ENCODE measurements at places on chromosomes 4 and X.
A peak's percentile ranks its signal among the peaks of the same experiment; 100 is the strongest.

DNA sequence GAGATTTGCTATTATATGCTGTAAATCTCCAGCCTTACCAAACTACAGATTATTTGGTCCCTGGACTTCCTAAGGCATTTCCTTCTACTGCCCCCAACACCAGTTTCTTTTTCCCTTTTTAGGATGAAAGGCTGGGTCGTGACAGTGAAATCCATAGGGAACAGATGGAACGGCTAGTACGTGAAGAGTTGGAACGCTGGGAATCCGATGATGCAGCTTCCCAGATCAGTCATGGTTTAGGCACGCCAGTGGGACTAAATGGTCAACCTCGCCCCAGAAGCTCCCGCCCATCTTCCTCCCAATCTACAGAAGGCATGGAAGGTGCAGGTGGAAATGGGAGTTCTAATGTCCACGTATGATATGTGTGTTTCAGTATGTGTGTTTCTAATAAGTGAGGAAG is 67.9 kb downstream of the PKD2 start:
- DNase-seq, result no peak

DNA sequence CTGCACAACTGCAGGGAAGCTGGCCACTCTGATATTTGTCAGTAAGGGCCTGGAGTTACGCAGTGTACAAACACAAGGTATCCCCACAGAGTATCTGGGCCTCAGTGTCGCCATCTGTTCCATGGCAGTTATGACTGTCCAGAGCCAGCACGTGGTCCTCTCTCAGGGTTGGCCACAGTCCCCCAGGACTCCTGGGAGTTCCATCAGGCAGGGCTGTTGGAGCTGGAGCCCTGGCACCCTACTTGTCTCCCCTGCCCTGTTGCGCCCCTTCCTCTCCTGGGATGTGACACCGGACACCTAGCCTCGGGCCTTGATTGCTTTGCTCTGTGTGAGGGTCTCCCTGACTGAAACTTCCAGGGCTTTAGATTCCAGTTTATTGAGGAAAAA is 8.4 kb downstream of the HTRA3 start:
- no peak for DNase-seq

DNA sequence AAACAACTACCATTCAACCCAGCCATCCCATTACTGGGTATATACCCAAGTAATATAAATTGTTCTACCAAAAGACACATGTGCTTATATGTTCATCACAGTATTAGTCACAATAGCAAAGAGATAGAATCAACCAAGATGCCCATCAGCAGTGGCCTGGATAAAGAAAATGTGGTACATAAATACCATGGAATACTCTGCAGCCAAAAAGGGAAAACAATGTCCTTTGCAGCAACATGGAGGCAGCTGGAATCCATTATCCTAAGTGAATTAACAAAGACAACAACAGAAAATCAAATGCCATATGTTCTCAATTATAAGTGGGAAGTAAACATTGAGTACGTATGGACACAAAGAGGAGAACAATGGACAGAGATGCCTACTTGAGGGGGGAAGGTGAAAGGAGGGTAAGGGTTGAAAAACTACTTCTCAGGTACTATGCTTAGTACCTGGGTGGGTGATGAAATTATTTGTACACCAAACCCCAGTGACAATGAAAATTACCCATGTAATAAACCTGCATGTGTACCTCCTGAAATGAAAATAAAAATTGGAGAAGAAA is 632.1 kb upstream of the AADAT start:
- no peak for DNase-seq

- DNase-seq, result no peak
These were observed 1.3 kb upstream of the TIGD2 start for GRCh38 chr4:89109841-89110540.

DNA sequence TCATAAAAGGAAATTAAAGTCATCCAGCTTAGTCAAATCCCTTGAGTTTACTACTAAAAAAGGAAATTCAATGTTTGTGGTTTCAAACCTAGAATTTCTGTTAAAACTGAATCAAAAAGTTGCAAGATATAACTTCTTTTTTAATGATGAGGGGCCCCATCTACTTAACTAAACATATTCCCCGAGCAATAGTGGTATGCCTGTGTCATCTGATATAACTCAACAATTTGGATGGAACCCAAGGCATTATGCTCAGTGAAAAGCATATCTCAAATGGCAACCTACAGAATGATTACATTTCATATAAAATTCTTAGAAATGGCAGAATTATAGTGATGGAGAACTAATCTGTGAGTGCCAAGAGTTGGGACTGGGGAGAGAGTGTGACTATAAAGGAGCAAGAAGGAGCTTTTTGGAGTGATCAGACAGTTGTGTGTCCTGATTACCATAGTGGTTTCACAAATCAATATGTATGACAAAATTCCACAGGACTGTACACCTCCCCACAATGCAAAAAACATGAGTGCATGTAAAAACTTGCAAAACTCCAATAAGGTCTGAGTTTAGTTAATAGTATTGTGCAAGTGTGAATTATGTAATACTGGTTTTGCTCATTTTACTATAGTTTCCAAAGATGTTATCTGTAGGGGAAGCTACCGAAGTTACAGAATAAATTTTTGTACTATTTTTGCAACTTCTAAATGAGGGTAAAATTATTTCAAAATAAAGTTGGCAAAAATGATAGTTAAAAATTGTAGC is 323.2 kb downstream of the ARHGAP24 start:
- no peak for DNase-seq

GRCh38 chr4:177802162-177802561 is 359.9 kb upstream of the AGA start:
- no peak for DNase-seq

- DNase-seq, result peak; percentile 62
These were observed 259.2 kb upstream of the FTHL17 start for GRCh38 chrX:31331015-31331414.

GRCh38 chrX:125293850-125294780 is 25.6 kb upstream of the TEX13C start:
- no peak for DNase-seq

DNA sequence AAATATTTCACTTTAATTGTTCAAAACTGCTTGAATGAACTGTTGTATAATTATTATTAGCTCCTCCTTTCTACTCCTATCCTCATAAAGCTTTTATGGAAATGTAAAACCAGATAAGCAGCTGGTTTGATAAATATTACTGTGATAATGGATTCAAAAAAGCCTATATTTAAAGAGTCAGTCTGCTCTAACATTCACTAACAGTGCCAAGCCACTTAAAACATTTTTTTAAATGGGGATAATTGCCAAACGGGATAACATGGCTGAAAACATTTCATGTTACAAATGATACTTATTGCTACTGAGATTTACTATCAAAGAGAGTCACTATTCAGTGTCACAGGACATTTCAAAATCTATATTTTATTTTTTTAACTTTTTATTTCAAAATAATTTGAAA is 17.4 kb downstream of the ARHGAP24 start:
- DNase-seq, result no peak

DNA sequence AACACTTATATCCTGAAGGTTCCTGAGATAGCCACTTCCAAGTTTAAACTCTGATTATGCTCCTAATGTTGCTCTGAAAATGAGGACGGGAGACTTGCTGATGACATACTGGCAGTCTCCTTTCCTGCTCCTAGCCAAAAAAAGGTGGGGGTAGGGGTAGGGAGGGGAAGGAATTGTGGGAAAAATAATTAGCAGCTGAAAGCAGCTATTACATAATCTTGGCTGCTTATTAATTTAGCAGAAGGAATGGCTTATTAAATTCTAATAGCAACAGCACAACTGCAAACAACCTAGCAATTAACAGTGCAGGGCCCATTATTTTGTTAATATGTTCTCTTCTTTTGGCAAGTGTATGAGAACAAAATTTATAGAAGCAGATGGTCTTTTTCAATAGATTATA is 2.0 kb upstream of the AP1S2 start:
- no peak for DNase-seq

DNA sequence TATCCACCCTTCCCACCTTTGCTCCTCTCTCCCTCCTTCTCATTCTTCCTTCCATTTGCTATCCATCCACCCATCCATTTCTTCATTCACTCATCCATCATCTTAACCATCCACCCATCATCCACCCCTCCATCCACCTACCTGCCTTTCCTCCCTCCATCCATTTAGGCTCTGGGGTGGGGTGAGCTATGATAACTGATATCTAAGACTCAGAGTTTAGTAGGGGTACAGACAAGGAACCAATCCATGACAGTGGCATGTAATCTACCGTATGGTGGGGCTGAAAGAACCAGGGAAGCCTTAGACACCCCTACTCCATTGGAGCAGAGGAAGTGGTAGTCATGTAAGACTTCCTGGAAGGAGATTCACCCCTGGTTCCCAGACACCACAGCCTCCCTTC is 23.2 kb downstream of the PSAPL1 start:
- DNase-seq, result no peak

- DNase-seq, result no peak
These were observed 22.8 kb downstream of the CTBP1 start for GRCh38 chr4:1226144-1226481.

DNA sequence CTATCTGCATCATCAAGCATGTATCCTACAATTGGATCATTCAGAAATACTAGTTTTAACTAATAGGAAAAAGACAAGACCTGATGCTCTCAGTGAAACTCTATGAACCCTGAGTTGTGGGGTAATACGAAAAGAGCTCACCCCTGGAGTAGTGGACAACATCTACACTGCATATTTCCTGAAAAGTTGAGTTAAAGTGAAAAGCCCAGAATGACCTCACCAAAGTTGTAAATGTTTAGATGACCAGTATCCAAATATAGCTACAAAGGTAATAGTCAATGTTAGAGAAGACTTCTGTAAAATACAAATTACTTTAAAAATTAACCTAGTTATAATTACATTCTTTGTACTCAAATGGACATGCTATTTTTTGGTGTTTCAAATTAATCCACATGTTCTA is 52.8 kb upstream of the SRPX start:
- no peak for DNase-seq

DNA sequence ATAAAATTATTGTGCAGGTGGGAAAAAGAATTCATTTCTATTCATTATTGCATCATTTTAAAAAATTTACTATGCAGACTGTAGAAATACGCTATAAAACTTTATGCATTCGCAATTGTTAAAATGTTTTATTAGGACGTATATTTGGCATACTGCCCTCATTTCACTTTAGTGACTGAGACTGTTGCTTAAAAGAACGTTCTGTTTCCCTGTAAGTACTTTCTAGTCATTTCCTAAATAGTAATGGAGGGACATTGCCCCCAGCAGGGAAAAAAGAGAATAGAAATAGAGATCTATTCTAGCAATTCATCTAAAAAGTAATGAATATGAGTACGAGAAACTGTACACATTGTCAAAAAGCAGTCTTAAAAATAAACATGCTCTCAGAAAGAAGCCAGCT is 1295.8 kb upstream of the TENM3 start:
- peak; percentile 36 for DNase-seq

DNA sequence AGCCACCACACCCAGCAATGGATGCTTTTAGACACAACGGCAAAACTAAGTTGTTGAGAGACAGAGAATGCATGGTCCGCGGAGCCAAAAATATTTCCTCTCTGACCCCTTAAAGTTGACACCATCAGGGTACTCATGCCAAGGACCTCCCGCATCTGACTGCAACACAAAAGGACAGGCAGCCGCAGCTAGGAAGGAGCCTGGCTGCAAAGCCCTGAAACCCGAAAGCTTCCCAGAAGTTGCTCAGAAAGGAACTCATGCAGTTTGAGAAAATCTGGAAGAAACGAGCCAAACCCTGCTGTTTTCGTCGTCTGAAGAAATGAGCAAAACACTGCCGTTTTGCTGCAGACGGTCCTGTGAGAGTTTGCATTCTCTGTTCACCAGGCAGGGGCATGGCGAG is 16.5 kb downstream of the DHRSX start:
- DNase-seq, result no peak

GRCh38 chr4:6208416-6208815 is 8.1 kb upstream of the JAKMIP1 start:
- no peak for DNase-seq

- DNase-seq, result no peak
These were observed 57.7 kb upstream of the C4orf54 start for GRCh38 chr4:99715286-99715685.

GRCh38 chr4:80266253-80266901 is at the start of gene FGF5:
Gene FGF5, plus strand, starts transcription at chr4:80266664. Its CDS starts 161 bp downstream, at chr4:80266825.
- DNase-seq, result peak; percentile 84

DNA sequence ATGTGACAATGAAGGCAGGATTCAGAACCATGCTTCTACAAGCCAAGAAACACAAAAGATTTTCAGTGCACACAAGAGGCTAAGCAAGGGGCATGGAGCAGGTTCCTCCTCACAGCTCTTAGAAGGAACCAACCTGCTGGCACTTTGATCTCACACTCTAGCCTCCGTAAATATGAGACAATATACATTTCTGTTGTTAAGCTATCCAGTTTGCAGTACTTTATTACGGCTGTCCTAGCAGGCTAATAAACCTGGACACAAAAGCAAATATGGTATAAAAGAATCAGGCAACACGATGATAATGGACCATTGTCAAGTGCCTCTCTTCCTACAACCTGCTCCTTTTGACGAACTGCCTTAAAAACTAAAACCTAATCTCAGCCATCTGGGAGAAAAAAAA is 114.5 kb downstream of the ZAR1 start:
- DNase-seq, result no peak

GRCh38 chrX:48958635-48959094 is 1.3 kb upstream of the OTUD5 start:
- DNase-seq, result no peak

DNA sequence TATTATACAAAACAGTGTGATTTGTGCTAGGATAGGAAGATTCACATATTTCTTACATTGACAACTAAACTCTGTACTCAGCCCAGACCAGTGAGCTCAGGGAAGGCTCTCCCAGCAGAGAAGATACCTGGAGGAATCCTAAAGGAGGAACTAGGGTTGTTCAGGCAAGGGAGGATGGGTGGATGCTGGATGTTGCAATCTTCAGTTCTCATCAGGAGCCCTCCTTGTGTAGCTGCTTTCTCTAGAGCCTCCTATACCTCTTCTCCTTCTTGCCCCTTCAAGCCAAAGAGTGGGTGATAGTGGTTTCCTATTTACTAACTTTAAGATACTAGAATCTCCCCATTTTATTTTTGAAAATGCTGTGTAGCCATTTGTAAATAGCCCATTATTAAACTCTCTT is 117.3 kb downstream of the NKX6-1 start:
- DNase-seq, result no peak

DNA sequence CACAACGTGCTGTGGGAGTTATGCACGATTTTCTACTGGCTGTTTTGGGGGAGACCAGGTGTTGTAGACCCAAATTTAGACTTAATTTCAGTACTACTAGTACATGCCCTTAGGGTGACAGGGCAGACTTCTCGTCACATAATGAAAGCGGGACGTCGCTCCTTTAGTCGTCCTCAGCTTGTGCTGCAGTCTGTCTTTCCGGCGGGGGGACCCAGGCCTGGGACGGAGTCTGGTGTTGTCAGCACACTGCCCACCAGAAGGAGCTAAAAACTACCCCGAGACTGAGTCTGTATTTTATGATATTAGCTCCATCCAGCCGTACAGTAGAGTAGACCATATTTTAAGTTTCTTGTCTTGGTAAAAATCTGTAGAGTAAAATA is 35.5 kb downstream of the NOP14 start:
- no peak for DNase-seq

Data from fibroblast of skin of left quadriceps (primary cell).